Left lung (tissue), 14 donors: ENCODE measurements at places on chromosomes 2 and 18.

- H3K4me1 ChIP-seq, result peaks cover 13% of the 10 kb centered on the region
- H3K4me3 ChIP-seq, result no peak overlapping the region
- H3K27me3 ChIP-seq, result no peaks in the 10 kb centered on the region
- peak overlapping the region; percentile 68 for H3K27ac ChIP-seq
- H3K36me3 ChIP-seq, result no peaks in the 10 kb centered on the region
Measured at GRCh38 chr2:160910681-160911080, 249.5 kb upstream of the TANK start.

GRCh38 chr18:25349131-25349925 lies 2.6 kb downstream of the ZNF521 start:
- H3K27me3 ChIP-seq, result peaks cover 77% of the 10 kb centered on the region
- peak overlapping the region; percentile 49 for H3K4me3 ChIP-seq
- H3K36me3 ChIP-seq, result no peaks in the 10 kb centered on the region
- no peak for DNase-seq
- peaks cover 25% of the 10 kb centered on the region for H3K4me1 ChIP-seq

GRCh38 chr2:239199041-239199768 lies 201.6 kb downstream of the HDAC4 start:
- no peaks in the 10 kb centered on the region for H3K4me1 ChIP-seq
- DNase-seq, result peak; percentile 36
- no peak overlapping the region for H3K4me3 ChIP-seq

DNA sequence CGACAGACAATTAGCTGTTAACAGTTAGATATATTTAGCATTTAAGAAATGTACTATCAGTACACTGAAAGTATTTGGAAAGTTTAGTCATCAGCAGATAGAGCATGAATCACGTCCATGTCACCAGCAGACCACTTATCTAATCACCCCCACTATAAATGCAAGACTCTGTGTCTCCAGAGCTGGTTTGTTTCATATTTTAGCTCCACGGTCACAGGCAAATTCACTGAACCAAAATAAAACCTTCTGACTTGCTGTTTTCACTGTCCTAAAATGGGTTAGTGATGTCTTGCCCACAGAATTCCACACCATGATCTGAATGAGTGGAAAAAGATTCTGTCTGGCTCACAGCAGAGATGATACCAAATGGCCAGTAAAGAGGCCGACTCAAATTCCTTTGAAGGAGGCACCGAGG lies 64.9 kb downstream of the CDH2 start:
- no peak overlapping the region for H3K4me3 ChIP-seq
- H3K36me3 ChIP-seq, result no peaks in the 10 kb centered on the region
- DNase-seq, result no peak
- no peak overlapping the region for H3K27ac ChIP-seq
- no peaks in the 10 kb centered on the region for H3K27me3 ChIP-seq

DNA sequence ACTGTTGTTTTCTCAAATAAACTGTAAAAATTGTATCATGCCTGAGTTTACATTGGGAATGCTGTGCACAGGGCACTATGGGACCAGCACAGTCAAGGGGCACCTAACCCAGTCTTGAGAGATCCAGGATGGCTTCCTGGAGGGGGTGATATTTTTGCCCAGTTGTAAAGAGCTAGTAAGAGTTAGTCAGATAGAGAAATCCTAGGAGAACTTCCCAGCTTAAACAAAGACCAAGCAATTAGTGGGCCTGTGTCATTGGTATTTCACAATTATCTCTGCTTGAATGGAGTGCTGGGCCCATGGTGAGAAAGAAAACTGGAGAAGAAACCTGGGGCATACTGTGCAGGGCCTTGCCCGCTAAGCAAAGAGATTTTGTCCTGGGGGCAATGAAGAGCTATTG lies 12.2 kb downstream of the XDH start:
- no peaks in the 10 kb centered on the region for H3K27me3 ChIP-seq
- H3K36me3 ChIP-seq, result no peaks in the 10 kb centered on the region
- no peak for DNase-seq
- H3K27ac ChIP-seq, result no peak overlapping the region
- no peak overlapping the region for H3K4me3 ChIP-seq

- H3K4me3 ChIP-seq, result no peak overlapping the region
- DNase-seq, result no peak
- no peaks in the 10 kb centered on the region for H3K36me3 ChIP-seq
- no peak overlapping the region for H3K27ac ChIP-seq
- no peaks in the 10 kb centered on the region for H3K4me1 ChIP-seq
Measured at GRCh38 chr18:68033466-68033865, 516.9 kb upstream of the DSEL start.
